ENCODE measurements at places on chromosomes 2 and 18.
A peak's percentile ranks its signal among the peaks of the same experiment; 100 is the strongest.

DNA sequence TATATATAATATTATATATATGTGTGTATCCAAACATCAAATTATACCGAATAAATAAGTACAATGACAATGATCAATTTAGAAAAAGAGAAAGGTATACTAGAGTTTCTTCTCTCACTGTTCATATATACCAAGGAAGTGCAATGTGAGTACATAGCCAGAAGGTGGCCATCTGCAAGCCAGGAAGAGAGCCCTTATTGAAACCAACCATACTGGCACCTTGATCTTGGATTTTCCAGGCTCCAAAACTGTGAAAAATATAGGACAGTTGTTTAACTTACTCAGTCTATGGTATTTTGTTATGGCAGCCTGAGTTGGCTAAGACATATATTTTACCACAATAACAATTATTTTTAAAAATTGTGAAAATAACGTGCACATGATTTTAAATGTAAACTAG, 1490.2 kb upstream of the SLC39A10 start:
- DNase-seq = no peak

DNA sequence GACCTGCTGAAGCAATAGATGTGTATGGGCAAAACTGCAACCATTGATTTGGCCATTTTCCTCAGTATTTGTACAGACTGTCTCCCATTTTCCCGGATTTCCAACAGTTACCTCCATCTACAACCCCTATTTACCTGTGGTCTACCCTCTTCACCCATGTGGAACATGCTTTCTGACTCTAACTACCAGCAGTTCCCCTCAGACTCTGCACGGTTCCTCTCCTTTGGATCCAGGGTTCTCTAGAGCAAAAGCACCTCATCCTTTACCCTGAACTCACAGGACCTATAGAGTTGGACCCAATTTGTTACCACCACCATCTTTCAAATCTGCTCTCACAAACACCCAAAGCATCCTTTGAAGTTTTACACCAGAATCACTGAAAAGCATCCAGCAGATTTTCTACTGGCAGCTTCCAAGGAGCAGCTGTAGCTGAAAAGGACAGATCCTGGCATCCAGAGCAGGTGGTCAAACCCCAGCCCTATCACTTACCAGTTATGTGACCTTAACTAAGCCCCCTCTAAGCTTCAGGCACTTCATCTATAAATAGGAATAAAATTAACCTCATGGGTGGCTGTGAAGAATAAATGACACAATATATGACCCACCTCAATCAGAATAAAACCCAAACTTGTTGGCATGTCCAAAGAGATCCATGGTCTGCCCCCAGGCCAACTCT, 15.3 kb downstream of the CYTIP start:
- no peak for DNase-seq

DNA sequence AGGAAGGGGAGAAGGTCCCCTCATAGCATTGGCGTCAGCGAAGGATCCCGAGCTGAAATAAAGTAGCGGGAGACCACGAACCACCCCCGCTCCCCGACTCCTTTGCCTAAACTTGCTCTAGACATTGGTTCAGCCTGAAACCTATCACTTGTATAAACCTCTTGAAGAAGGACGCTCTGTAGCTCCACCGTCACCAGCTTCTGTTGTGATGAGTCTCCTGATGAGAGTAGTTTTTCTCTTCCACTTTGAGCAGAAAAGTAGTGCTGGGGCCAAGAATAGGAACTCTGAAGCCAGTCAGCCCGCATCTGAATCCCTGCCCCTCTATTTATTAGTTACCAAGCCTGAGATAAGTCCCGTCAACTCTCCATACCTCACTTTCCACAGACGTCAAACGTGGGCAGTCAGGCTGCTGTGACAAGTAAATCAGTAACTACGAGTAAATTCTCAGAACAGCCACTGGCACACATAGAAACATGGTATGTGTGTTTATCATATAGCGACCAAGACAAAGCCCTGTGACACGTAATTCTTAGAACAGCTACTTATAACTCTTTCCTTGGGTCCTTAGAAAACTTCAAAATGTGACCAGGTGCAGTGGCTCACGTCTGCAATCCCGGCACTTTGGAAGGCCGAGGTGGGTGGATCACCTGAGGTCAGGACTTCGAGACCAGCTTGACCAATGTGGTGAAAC, 61.7 kb downstream of the CD226 start:
- no peak for DNase-seq

- no peak for DNase-seq
Observed at GRCh38 chr2:215998636-215999035, 14.7 kb downstream of the MREG start.

- peak; percentile 33 for DNase-seq
Observed at GRCh38 chr2:149991576-149991975, 404.0 kb upstream of the MMADHC start.

DNA sequence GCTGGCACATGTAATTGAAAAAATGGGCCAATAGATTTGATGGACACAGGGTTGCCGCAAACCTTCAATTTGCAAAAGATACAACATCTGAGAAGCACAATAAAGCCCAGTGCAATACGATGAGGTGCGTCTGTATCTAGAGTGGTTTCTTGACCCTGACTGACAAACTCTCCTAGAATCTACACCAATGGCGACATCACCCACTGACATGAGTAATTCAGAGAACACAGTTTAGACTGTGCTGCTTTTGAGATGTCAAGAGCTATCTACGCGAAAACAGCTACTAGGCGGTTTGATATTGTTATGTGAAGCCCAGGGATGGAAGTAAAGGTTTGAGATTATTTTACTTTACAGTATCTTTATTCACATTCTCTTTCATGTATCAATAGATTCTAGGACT, 104.9 kb downstream of the EIPR1 start:
- no peak for DNase-seq

- no peak for DNase-seq
Observed at GRCh38 chr2:189252991-189253675, 73.6 kb upstream of the COL5A2 start.

GRCh38 chr2:150476286-150476685, 11.2 kb downstream of the RND3 start:
- no peak for DNase-seq

DNA sequence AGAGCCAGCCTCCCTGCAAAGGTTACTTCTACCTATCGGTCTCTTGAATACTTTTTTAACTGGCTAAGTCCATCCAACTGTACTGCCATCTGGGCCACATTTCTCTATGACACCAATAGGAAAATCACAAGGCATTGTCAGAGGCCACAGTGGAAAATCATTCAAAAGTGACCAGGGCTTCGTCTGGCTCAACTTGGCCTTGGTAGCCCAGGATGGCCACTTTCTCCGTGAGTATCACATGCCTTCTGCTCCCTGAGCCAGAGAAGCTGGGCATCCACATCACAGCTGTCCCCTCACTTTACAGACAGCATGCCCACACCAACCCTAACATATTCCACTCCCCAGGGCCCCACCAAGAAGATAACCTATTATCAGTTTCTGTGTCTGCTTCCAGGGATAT, 5.8 kb downstream of the CIB4 start:
- DNase-seq = no peak

- no peak for DNase-seq
Observed at GRCh38 chr2:176665086-176665485, 395.8 kb downstream of the MTX2 start.

DNA sequence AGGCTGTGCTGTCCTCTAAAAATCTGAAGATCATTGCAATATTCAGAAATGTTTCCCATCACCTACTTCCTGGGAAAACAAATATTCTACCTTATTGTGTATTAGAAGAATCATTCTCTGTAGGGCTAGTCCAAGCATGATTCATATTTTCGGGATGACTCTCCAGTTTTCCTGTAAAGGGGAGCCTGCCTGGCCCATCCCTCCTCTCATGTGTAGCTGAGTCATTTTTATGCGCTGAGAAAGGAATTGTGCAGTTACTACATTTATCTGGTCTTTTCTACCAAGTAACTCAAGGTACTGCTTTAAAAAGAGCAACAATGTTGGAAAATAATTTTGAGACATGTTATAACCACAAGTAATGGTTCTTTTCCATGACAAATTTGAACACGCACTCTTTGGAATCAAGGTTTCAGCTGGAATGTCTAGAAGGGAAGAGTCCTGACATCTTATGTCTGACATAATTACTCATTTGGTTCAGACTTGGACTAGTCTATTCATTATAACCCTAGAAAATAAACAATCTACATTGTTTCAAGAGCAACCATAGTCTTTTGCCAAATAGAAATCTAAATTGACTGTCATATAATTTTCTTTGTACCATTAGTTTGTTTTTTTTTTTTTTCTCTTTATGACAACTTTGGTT, 6.6 kb downstream of the DSG3 start:
- no peak for DNase-seq

DNA sequence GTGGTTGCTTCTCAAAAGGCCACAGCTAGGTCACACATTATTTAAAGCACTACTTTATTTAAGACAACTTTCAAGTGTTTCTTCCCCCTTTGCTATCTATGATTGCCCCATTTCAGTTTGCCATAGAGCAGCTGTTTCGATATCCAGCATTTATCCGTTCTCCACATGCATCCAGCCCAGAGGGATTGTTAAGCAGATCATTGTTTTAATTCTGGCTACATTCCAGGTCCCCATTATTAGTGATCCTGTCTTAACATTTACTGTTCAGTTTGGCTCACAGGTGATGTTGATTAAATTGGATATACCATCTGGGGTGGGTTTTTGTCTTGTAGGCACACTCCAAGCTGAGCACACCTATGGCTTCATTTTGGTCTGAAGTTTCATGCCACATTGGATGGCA, 638.7 kb downstream of the ZEB2 start:
- no peak for DNase-seq

DNA sequence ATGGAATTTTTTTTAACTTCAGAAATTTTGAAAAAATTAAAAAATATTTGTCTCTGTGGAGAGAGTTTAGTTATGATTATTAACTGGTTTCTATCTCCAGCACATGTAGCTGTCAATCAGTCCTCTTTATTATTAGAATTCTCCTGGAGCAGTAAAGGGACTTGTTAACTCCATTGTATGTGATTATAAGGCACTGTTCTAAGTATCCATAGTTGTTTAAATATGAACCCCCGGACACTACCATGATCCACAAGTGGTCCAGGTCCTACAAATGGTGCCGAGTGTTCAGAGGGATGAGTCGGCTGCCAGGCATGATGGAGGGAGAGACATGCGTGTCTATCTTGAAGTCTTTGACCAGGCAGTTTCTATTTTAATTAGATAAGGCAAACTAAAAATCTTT, 492 bp downstream of the CHRNA1 start:
- DNase-seq = no peak

DNA sequence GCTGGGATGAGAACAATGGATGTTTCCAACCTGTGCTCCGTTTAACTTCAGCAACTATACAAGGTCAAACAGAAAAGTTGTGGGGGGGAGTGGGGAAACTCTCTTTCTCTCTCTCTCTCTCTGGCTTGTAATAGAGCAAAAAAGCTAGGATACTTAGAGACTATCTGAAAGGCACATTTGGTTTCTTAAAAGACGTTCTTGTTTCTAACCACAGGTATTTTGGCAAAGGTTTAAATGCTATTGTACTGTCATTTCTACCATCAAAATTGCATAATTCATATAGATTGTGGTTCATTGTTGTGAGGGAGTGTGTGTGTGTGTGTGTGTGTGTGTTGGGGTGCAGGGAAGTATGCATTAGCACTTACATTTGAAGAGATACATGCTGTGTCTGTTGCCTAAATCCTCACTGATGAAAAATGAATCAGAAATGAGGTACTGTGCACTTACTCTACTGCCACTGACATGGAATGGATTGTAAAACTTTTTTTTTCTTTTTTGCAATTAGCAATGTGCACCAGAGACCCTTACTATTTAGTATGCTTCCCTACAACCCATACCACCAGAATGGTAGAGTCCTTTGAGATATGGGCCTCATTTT, 841.0 kb upstream of the PIK3C3 start:
- peak; percentile 12 for DNase-seq

GRCh38 chr2:32010670-32011484, at the start of gene MEMO1:
TSS of gene MEMO1 (minus strand) at chr2:32011008. CDS start at chr2:32010247, 761 bp downstream.
- DNase-seq = peak; percentile 94

DNA sequence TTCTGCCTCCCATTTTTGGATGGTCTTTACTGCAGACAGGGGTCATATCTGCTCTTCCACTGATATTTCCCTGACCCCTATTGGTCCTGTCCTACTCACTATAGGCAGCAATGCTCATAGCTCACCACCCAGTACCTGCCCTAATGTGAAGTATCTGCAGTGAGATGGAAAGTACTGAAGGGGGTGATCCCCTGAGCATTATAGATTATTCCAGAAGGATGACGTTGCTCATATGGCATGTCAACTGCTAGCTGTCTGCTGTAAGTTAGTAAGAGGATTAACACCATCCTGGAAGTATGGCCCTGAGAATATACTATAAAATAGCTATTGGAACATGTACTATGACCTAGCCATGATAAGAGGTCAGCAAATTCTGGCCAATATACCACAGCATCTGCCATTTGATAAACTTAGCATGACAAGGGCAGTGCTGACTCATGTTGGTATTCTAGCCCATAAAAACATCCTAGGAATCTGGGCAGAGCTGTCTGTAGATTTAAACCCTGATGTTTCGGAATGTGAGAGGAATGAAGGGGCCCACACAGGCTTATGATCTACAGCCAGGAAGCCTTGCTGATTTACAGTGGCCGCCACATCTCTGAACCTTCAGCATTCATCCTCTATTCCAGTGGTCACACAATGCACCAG, 451.4 kb downstream of the TNS1 start:
- DNase-seq = peak; percentile 19

DNA sequence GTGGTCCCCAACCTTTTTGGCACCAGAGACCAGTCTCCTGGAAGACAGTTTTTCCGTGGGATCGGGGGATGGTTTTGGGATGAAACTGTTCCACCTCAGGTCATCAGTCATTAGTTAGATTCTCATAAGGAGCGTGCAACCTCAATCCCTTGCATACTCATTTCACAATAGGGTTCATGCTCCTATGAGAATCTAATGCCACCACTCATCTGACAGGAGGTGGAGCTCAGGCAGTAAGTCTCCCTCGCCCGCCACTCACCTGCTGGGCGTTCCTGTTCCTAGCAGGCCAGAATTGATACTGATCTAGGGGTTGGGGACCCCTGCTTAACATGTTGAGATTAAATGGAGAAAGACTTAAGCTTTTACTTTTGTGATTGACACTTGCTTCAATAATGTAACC, 9.9 kb downstream of the NABP1 start:
- DNase-seq = no peak

GRCh38 chr2:71240794-71241193, 13.9 kb upstream of the PAIP2B start:
- no peak for DNase-seq

GRCh38 chr18:61335684-61336555, 2.7 kb downstream of the CDH20 start:
- no peak for DNase-seq

All from fibroblast of gingiva (primary cell).